ENCODE measurements at places on chromosomes 13 and 19.

- no peak for DNase-seq
Measured at GRCh38 chr13:52896827-52897659, 48.6 kb upstream of the PCDH8 start.

DNA sequence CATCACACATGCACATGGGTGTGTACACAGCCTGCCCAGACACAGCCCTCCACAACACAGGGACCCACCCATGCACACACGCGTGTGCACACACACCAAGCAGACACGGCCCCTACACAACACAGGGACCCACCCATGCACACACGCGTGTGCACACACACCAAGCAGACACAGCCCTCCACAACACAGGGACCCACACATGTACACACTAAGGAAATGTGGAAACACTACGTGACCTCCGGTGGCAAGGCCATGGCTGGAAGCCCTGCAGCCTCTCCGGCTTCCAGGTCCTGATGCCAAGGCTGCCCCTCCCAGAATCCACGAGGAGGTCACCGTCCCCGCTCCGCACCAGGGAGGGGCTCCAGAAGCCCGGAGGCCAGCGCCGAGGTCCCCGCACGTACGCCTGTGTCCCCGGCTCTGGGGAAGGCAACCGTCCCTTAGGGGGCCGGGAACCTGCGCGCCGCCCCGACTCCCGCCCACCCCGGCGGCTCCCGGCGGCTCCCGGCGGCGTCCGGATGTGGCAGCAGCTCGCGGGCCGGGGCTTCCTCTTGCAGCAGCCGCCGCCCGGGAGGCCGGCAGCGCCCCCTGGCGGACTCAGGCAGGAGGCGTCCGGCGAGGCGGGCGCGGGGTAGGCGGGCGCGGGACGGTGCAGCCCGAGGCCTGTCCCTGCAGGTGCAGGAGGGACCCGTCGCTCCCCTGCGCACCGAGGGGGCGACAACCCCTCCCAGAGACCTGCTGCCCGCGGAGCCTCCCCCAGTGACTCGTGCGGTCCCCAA, 29.8 kb upstream of the GRTP1 start:
- DNase-seq, result peak; percentile 21

GRCh38 chr19:661427-662196, 1.4 kb downstream of the RNF126 start:
- no peak for DNase-seq

DNA sequence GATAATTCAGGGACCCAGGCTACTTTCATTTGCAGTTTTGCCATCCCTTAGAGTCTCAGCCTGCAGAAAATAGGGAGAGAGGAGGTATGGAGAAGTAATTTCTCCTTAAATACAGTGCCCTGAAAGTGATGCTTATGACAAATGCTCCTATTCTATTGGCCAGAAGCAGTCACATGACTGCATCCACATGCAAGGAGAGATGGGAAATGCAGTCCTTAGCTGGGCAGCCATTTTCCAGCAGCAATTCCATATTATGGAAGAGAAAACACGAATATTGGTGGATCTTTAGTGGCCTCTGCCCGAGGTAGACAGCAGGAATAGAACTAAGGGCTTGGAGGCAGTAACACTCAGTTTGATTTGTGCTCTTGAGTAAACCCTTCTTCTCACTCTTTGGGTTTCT, 39.4 kb downstream of the VAV1 start:
- DNase-seq, result no peak

GRCh38 chr13:68019901-68020300, 789.8 kb upstream of the PCDH9 start:
- DNase-seq, result no peak

DNA sequence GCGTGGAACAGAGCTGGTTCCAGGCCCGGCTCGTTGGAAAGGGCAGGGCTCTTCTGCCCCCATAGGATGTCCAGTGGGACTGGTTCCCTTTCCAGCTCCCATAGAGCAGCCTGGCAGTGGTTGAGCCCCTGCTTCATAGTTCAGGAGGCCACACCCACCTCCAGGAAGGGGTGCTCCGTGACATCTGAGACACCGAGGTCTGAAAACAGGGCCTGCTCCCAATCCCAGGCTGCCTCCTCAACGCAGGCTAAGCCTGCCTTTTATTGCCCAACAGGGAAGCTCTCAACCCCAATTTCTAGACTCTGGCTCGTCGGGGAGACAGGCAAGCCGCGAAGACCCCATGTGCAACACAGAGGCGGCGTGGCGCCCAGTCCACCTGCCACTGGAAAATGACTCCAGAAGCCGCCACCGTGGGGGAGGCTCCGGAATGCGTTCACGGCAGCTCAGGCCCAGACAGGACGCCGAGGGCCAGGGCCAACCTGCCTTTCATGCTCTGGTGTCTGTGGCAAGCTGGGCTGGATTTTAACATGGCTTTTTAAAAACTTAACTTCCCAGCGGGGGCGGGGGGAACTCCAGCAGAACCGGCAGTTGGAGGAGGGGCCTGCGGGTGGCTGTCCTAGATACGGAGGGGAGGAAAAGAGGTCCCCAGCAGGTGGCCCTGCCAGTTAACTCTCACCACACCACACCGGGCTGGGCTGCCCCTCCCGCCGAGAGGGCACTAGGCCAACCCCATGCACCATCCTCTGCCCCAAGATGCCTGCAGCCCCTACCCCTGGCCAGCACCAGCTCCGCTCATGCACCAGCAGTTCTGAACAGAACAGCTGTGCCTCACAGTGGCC, 17.9 kb upstream of the TINCR start:
- no peak for DNase-seq

DNA sequence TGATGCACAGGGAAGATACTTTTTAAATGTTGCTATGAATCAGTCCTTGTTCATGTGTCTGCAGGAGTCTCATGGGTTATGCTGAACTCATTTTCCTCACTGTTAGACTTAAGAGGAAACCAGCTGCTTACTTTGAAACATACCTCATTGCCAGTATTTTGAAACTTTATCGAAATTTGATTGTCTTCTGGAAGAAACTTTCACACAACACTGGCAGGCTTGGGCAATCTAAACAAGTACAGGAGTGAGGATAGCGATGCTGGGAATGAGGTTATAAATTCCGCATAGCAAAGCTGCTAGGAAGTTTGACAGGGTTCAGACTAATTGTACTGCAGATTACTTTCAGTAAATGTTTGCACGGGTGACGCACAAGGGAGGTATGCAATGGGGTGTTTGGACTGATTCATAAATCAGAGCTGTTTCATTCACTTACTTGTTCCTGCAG, 245.7 kb downstream of the DNAJC15 start:
- DNase-seq, result no peak
